ENCODE measurements at places on chromosomes 16 and 17.

- no peak for DNase-seq
Measured at GRCh38 chr16:50842589-50842988, 100.7 kb downstream of the CYLD start.

DNA sequence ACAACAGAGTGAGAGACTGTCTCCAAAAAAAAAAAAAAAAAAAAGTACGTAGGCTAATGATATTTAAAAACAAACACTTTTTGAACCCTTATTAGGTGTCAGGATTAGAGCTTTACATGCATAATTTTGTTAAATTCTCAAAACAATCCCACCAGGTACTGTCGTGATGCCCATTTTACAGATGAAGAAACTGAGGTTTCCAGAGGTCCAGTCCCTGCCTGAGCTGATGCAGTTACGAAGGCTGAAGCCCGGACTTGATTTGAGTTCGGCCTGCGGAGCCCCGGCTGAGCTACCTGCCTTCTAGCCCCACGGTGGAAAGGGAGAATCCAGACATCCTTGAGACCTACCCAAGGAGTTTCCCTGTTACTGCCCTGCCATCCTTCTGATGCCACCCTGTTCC lies 137.5 kb upstream of the EEF2KMT start:
- no peak for DNase-seq

- peak; percentile 18 for DNase-seq
Measured at GRCh38 chr17:53516636-53517035, 306.1 kb upstream of the KIF2B start.

GRCh38 chr17:74403512-74404137 lies 28.3 kb upstream of the GPRC5C start:
- DNase-seq: no peak

DNA sequence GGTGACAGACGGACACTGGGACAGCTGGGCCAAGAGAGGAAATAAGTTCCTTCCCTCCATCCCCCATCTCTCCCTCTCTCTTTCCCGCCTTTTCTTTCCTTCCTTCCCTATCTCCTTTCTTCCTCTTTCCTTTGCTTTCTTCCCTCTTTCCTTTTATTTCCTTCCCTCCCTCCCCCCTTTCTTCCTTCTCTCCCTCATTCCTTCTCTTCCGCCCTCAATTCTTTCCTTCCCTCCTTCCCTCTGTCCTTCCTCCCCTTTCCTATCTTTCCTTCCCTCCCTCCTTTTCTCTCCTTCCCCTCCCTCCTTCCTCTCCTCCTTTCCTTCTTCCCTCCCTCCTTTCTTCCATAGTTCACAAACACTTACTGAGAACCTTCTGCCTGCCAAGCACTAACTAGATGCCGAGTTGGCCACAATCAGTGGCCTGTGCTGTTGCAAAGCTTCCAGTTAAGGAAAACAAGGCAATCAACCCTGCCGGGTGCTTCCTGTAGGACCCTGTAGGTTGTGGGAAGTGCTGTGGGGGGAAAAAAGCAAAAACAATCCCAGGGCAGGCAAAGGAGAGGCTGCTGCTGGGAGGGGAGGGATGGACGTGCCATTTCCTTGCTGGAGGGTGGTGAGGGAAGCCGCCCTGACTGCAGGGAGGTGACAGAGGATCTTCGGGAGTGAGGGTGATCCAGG lies 31.7 kb downstream of the ABCC6 start:
- no peak for DNase-seq
